Spleen (tissue), 13 donors: ENCODE measurements at places on chromosomes 5 and 9. TPM values are rescaled to one million over a fixed set of nuclear protein-coding genes. Genes with fewer than 3 reads are reported as not detected.

DNA sequence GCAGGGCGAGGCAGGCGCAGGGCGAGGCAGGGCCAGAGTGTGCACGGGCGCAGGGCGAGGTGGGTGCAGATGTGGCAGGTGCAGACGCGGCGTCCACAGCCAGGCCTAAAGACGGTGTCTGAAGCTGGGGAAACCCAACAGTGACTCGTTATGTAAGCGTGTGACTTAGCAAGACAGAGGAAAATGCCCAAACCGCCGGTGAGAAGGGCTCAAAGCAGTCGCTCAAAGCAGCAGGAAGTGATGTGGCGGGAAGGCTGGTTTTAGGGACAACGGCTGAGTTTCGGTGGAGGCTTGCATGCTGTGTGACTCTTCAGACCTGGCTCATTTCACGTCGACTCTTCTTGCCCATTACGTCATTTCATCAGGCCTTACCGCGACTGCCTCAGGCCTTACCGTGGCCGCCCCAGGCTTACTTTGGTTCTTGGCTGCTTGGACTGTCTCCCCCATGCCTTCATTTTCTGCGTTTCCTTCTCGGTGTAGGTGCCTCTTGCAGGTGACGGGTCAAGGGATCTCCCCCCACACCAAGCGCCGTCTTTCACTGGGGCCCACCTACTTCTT is 50.5 kb upstream of the EXOC3 start:
- peak; percentile 74 for DNase-seq

DNA sequence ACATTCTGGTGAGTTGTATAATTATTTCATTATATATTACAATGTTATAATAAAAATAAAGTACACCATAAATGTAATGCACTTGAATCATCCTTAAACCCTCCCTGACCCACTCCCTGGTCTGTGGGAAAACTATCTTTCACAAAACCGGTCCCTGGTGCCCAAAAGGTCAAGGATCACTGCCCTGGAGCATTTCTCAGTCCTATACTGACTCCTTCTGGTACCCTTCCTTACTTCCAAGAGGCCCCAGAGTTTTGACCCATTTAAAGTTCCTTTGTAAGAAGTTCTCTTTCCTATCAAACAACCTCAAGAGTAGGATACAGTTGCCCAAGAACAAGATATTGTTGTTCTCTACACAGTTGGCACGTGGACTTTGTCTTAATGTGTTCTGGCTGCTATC is 88.9 kb upstream of the TRPM3 start:
- no peak for DNase-seq

DNA sequence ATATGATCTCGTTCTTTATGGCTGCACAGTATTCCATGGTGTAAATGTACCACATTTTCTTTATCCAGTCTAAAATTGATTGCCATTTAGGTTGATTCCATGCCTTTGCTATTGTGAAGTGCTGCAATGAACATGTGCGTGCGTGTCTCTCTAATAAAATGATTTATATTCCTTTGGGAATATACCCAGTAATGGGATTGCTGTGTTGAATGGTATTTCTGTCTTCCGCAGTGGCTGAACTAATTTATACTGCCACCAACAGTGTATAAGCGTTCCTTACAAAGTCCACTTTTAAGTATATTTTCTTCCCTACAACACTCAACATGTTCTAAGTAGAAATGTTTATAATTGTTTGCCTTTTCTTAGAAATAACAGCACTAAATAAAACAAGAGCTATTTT is 521.9 kb downstream of the DTWD2 start:
- DNase-seq, result no peak

GRCh38 chr9:13487498-13487897 is 208.0 kb upstream of the MPDZ start:
- no peak for DNase-seq

DNA sequence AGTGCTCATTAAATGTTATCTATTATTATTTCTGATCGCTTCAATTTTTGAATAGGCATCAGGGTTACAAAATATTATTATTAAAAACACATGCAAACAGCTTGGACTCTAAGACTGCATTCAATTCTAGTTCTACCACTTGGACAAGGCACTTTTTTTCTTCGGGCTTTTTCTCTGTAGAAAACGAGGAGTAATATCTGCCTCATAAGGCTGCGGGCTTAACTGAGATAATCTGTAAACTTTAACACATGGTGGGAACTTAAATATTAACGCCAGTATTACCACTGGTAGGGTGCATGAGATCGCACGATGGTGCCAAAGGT is 511 bp upstream of the SPDL1 start:
- no peak for DNase-seq

DNA sequence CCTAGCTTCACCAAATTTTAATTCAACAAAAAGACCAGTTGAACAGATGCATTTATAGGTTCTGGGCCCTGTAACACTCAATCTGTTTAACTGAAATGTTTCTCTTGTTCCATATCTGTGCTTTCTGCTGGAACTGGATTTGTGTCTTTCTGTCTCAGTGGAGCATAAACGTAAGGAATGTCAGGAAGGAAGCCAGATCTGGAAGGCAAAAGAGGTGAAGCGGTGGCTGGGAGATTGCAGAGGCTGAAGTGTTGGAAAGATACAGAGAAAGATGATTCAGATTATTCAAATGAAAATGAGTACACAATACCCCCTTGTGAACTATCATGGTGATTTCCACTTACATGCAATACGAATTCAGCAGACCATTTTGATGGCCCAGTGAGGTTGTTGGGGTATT is 406.8 kb downstream of the BRINP1 start:
- DNase-seq, result no peak

- no peak for DNase-seq
These were observed 177.7 kb downstream of the NR2F1-AS1 start for GRCh38 chr5:93403141-93403928.

DNA sequence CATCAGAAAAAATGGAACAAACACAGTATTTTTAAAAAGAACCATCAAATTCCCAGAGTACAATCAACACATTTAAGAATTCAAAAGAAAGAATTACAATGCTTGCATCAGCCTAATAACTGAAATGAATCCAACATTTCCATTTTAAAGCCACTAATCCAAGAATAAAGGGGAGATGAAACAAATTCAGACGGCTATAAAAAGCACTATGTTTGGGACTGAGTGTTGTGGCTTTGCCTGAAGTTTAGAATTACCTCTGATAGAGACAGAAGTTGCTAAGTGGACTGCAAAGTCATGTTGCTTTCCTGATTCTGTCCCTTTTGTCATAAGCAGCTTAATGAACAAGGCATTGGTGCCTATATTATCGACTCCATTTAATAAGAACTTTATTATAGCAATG is 135.4 kb upstream of the RGMB start:
- no peak for DNase-seq

GRCh38 chr9:133478851-133479711 is at the start of gene SLC2A6:
TSS of gene SLC2A6 (minus strand) at chr9:133479099. CDS start at chr9:133479059, 40 bp downstream.
- peak; percentile 98 for DNase-seq

- DNase-seq, result peak; percentile 85
These were observed 44.0 kb upstream of the NCS1 start for GRCh38 chr9:130128251-130128650.

- no peak for DNase-seq
These were observed 13.4 kb upstream of the GAPT start for GRCh38 chr5:58477760-58478376.

DNA sequence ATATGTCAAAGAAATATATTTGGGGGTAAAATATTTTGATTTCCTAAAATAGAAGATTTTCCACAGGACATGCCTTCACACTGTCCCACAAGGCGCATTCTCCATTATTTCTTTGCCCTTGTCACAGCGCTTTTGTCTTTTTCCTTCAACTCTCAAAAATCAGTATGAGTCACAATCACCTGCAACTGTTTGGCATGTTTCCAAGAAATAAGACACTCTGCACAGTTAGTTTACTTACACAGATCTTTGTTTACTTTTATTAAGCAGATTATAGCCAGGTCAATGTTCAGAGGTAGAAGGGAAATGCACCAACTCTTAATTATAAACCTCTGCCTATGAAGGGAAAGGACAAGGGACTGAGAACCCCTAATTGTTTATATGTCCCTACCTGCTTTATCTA is 9.5 kb downstream of the CEMIP2 start:
- no peak for DNase-seq

GRCh38 chr5:1950708-1951103 is 68.0 kb upstream of the IRX4 start:
- no peak for DNase-seq

DNA sequence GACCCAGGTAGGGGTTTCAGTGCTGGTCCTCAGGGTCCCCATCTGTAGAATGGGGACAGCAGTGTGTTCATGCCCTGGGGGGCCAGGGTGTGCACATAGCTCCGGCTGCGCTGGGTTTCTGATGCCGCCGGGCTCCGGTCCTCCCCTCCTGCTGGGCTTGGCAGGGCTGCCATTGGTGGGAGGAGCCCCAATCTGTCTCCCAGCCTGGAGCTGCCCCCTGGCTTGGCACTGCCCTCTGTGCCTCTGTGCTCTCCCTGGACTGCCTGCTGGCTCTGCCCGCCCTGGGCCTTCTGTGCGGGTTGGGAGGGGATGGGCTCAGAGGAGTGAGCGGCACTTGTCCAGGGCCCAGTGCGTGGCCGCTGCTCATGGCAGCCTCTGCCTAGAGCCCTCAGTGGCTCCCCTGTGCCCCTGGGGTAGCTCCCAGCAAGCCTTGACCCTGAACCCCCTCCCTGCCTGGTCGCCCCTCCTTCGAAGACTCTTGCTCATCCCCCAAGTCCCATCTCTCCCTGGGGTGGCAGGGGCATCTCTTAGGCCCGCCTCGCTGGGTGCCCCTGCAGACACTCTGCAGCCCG is 35.7 kb downstream of the RXRA start:
- no peak for DNase-seq

DNA sequence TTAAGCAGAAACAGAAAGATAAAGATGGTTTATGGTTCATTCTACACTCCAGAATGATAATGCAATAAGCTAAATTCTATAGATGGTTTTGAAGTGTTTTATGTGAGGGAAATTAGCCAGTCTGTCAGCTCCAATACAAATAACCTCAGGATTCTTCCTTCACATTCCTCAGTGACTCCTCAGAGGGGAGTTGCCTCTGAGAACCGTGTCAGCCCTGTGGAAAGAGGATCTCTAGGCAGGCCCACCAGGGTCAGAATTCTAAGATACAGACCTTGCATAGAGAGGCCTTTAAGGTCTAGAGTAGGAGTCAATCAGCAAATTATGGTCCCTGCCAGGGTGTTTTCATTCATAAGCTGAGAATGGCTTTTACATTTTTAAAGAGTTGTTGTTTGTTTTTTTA is 26.6 kb downstream of the RUSC2 start:
- no peak for DNase-seq

DNA sequence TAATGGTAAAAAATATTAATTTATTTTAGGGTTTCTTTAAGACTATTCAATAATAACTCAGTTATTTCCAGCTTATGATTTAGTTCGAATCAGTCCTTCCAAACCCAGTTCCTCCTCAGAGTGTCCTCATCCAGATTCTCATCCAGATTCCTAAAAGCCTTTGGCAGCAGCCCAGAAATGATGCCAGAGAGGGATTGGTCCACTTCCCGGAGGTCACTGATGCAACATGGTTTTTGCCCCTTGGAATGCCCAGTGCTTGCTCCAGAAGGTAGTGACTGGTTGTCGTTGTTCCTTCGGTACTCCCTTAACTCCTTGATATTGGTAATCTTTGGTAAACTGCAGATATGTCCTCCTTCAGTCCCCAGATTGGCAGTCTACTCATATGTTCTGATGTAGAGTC is 493.1 kb upstream of the DMAC1 start:
- no peak for DNase-seq

- DNase-seq, result no peak
These were observed 171.4 kb downstream of the RAPGEF6 start for GRCh38 chr5:131463656-131464055.

- DNase-seq, result no peak
These were observed 37.4 kb downstream of the PRRX2 start for GRCh38 chr9:129702589-129703520.

DNA sequence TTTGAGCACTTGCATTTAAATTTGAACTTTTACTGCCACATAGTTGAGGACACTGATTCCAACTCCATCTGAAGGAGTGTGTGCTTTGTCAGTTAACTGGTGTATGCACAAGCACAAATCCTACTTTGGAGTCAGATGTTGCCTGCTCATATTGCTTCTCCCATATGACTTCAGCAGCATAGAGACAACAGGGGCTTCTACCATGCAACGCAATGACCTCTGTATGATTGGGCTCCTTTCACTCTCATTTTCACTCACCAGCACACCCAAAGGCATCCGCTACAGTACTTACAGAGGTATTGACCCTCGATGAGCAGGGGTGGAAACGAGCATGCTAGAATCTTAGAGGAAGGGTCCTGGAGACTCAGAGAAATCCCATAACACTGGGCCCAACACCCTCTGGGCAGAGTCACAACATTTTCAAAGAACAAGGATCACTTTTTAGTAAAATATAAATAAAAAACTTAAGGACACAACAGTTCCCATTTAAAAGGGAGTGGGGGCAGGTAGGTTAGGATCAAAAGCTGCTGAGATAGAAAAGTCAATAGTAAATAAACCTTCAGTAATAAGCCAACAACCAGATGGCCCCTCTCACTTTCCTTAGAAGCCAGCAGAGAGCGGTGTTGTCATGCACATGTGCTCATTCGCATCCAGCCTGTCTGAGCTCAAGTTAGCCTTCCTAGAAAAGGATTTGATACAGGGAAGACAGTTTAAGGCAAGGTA is 203.8 kb downstream of the SNCAIP start:
- DNase-seq, result no peak

Gene IFNK
- not detected for total RNA-seq

Gene PCDHA9
- 0.30 TPM for total RNA-seq

Gene MAMDC2
- 12.5 TPM for total RNA-seq

Gene IFNA21
- total RNA-seq, result not detected

Gene FGD3
- 60.4 TPM for total RNA-seq

Gene TMEM267
- 10.7 TPM for total RNA-seq

Gene REEP2
- 0.42 TPM for total RNA-seq

Gene PDLIM4
- total RNA-seq, result 9.1 TPM

Gene PTGR1
- total RNA-seq, result 7.1 TPM

Gene IL5
- total RNA-seq, result not detected

Gene CARTPT
- total RNA-seq, result not detected

Gene CTXN3
- not detected for total RNA-seq

Gene DDX41
- 126 TPM for total RNA-seq

Gene PKD2L2
- 1.8 TPM for total RNA-seq

Gene CCDC192
- not detected for total RNA-seq

Gene RMRP
- 28,996 TPM for total RNA-seq

Gene INVS
- 28.4 TPM for total RNA-seq

Gene PCDHGA4
- 3.4 TPM for total RNA-seq

Gene GABRA6
- not detected for total RNA-seq

Gene ZNF189
- 39.0 TPM for total RNA-seq

Gene POU5F2
- total RNA-seq, result 7.6 TPM
